ENCODE measurements at places on chromosomes 12 and 14. TPM values are rescaled to one million over a fixed set of nuclear protein-coding genes. Genes with fewer than 3 reads are reported as not detected.
A peak's percentile ranks its signal among the peaks of the same experiment; 100 is the strongest.

- H3K27ac ChIP-seq = no peak overlapping the region
- no peaks in the 10 kb centered on the region for H3K27me3 ChIP-seq
- no peak overlapping the region for H3K4me3 ChIP-seq
- peaks cover 5% of the 10 kb centered on the region for H3K4me1 ChIP-seq
Observed at GRCh38 chr14:90797451-90797850, 18.8 kb downstream of the TTC7B start.

DNA sequence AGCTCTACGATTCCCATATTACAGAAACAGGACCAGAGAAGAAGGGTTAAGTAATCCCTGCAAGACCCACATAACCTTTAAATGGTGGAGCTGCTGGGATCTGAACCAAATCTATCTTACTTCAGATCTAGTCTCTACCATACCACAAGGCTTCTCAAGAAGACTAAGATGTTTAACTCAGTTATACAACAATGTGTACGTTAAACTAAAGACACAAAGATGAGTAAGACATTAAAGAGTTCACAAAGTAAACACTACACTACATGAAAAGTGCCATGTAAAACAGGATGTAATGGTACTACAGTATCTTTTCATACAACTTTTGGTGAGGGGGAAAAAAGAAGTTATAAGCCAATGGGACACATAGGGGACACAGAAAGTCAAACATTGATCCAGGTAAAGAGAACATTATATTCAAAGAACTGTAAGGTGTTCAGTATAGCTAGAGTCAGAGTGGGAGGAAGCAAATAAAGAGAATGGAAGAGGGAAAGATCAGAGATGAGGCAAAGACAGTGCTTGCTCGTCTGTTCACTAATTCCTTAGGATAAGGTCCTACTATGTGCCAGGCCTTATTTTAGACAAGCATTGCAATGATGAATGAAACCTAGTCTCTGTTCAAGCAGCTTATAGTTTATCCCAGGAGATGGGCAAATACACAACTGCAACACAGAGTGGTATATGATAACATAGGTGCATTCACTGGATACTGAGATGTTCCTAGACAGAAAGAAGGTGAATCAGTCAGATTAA lies 7.7 kb downstream of the TMED10 start:
- H3K4me3 ChIP-seq = no peak overlapping the region
- DNase-seq = no peak
- peaks cover 44% of the 10 kb centered on the region for H3K4me1 ChIP-seq

GRCh38 chr12:57852620-57853500 lies 6.3 kb upstream of the CTDSP2 start:
- H3K4me1 ChIP-seq = peaks cover 26% of the 10 kb centered on the region
- no peak overlapping the region for H3K4me3 ChIP-seq

GRCh38 chr12:47819896-47820630 lies at the start of gene HDAC7:
Gene HDAC7, minus strand, starts transcription at chr12:47819903. Its CDS starts 118 bp downstream, at chr12:47819785.
- DNase-seq = peak; percentile 81
- H3K4me3 ChIP-seq = peak within 1 kb of the TSS; percentile 94
- peak within 1 kb of the TSS; percentile 97 for H3K27ac ChIP-seq
- peaks cover 39% of the 10 kb centered on the region for H3K36me3 ChIP-seq

DNA sequence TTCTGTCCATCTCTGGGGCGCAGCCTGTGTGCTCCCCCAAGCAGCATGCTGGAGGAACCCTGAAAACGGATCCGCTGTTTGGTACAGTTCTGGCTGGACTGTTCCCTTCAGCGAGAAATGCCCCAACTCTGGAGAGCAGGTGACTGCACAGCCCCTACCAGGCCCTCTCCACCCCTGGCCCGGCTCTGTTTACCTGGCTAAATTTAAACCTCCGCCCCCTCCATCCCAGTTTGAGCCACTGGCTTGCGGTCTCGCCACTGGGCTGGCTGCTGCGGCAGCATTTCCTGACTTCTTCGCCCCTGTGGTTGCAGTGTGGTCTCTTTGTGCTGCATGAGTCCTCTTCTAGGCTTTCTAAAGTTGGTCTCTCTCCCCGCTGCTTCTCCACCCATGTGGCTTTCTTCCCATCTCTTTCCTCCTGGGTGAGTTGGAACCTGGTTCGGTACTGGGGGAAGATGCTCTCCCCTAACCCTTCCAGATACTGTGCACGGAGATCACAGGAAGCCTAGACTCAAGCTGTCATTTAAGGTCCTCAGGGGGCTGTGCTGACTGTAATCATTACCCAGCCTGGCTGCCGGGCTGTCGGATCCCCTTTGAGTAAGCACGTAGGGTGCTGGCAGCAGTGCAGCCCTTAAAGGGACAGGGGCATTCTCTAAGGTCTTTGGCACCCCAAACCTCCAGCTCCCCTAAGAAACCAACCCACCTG lies 60.6 kb downstream of the FBXL14 start:
- peak; percentile 60 for DNase-seq
- peaks cover 34% of the 10 kb centered on the region for H3K4me1 ChIP-seq
- H3K4me3 ChIP-seq = peak overlapping the region; percentile 25
- H3K36me3 ChIP-seq = no peaks in the 10 kb centered on the region
- no peak overlapping the region for H3K27ac ChIP-seq

- no peaks in the 10 kb centered on the region for H3K4me1 ChIP-seq
- no peak overlapping the region for H3K4me3 ChIP-seq
- DNase-seq = no peak
- H3K27me3 ChIP-seq = no peaks in the 10 kb centered on the region
Observed at GRCh38 chr12:80513211-80513610, 69.2 kb downstream of the PTPRQ start.

BICDL1 gene
- 51.2 TPM for total RNA-seq

DNA sequence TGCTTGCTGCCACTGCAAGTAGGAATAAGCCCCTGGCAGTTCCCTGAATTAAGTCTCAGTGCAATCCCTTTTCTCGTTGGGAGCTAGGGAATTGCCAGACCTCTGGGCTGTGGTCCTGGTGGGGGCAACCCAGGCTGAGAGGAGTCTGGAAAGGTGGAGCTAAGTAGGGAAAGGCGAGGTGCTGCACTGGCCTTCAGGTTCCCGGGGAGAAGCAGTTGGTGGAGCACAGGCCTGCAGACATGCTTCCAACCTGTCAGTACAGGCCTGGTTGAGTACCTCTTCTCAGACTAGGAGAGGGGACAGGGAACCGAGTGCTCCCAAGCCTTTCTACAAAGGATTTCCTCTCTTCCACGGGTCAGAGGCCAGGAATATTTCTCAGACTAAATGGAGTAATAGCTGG lies 1.5 kb downstream of the NRIP2 start:
- no peaks in the 10 kb centered on the region for H3K4me1 ChIP-seq
- H3K36me3 ChIP-seq = peaks cover under 1% of the 10 kb centered on the region
- no peaks in the 10 kb centered on the region for H3K27me3 ChIP-seq
- no peak overlapping the region for H3K4me3 ChIP-seq
- no peak for DNase-seq
- no peak overlapping the region for H3K27ac ChIP-seq

OASL gene
- total RNA-seq = 28.5 TPM

Data from activated CD4-positive, alpha-beta T cell treated with anti-CD3 and anti-CD28 coated beads, Interleukin-2, amount 10 ng/mL, durations not matched to agents 7 days and 5 days (primary cell).